ENCODE measurements at places on chromosomes 13 and 19. TPM values are rescaled to one million over a fixed set of nuclear protein-coding genes. Genes with fewer than 3 reads are reported as not detected.

CEACAM7 gene
- 5.6 TPM for total RNA-seq

RXFP2 gene
- not detected for total RNA-seq

KBTBD7 gene
- 8.9 TPM for total RNA-seq

ZNF283 gene
- total RNA-seq: 10.7 TPM

NKG7 gene
- total RNA-seq: 0.58 TPM

ZNF823 gene
- 9.1 TPM for total RNA-seq

SBK2 gene
- not detected for total RNA-seq

UPK1A gene
- total RNA-seq: not detected

CBY2 gene
- not detected for total RNA-seq

LHFPL6 gene
- total RNA-seq: 40.2 TPM

CEACAM20 gene
- not detected for total RNA-seq

TPP2 gene
- total RNA-seq: 41.4 TPM

SLC25A42 gene
- total RNA-seq: 8.8 TPM

MVB12A gene
- 30.8 TPM for total RNA-seq

ZNF587B gene
- total RNA-seq: 7.6 TPM

TUBA3C gene
- total RNA-seq: not detected

ERICH6B gene
- total RNA-seq: not detected

ZNF560 gene
- total RNA-seq: not detected

C19orf38 gene
- 0.89 TPM for total RNA-seq

NAPA gene
- 95.9 TPM for total RNA-seq

ZNF112 gene
- total RNA-seq: 10.9 TPM

VSIG10L gene
- 1.5 TPM for total RNA-seq

CYP2F1 gene
- not detected for total RNA-seq

SMIM7 gene
- total RNA-seq: 73.4 TPM

TMC4 gene
- total RNA-seq: 0.31 TPM

FCGBP gene
- 2.7 TPM for total RNA-seq

TMEM86B gene
- 1.7 TPM for total RNA-seq

TNPO2 gene
- 69.2 TPM for total RNA-seq

STOML3 gene
- total RNA-seq: not detected

GJA3 gene
- not detected for total RNA-seq

MAP2K7 gene
- 23.4 TPM for total RNA-seq

DPY19L3 gene
- 23.1 TPM for total RNA-seq

CALR3 gene
- total RNA-seq: not detected

PRTN3 gene
- not detected for total RNA-seq

SLC7A9 gene
- total RNA-seq: not detected

PLPPR3 gene
- not detected for total RNA-seq

CBARP gene
- 0.73 TPM for total RNA-seq

TNNI3 gene
- total RNA-seq: not detected

RGS9BP gene
- 4.1 TPM for total RNA-seq

ZNF813 gene
- total RNA-seq: 2.7 TPM

PGPEP1 gene
- total RNA-seq: 19.9 TPM

SPACA4 gene
- total RNA-seq: not detected

FFAR3 gene
- total RNA-seq: not detected

ZNF146 gene
- 98.2 TPM for total RNA-seq

MBD3L3 gene
- not detected for total RNA-seq

ALG5 gene
- total RNA-seq: 21.1 TPM

ATXN8OS gene
- total RNA-seq: not detected

SIGLEC7 gene
- not detected for total RNA-seq

DOHH gene
- 19.0 TPM for total RNA-seq

CABP5 gene
- not detected for total RNA-seq

C19orf44 gene
- total RNA-seq: 12.1 TPM

PROSER3 gene
- 14.8 TPM for total RNA-seq
